Neural crest cell (in vitro differentiated cells): ENCODE measurements at places on chromosomes 2 and 18. TPM values are rescaled to one million over a fixed set of nuclear protein-coding genes. Genes with fewer than 3 reads are reported as not detected.
A peak's percentile ranks its signal among the peaks of the same experiment; 100 is the strongest.

DNA sequence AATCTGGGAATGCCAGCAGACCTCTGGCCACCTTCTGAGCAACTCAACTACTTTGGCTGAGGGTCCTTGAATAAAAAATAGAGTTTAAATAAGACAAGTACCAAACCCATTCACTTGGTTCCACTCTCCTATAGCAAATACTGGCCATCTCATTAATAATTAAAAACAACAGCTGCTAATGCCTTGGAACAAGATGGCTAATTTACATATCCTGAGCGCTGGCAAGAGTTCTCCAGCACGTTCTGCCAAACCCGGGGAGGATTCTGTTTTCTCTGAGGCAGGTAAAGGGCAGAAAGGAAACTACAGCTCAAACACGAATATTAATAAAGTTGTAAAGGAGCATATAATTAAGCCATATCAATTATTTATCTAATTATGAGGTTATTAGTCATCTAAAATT lies 1123.7 kb downstream of the TDRD15 start:
- no peak for DNase-seq

GRCh38 chr2:46382331-46383112 lies 85.3 kb downstream of the EPAS1 start:
- no peak for DNase-seq

- DNase-seq: no peak
Measured at GRCh38 chr2:85761-86160, 39.5 kb upstream of the FAM110C start.

- DNase-seq: no peak
Measured at GRCh38 chr18:11953113-11953512, 28.2 kb upstream of the IMPA2 start.

DNA sequence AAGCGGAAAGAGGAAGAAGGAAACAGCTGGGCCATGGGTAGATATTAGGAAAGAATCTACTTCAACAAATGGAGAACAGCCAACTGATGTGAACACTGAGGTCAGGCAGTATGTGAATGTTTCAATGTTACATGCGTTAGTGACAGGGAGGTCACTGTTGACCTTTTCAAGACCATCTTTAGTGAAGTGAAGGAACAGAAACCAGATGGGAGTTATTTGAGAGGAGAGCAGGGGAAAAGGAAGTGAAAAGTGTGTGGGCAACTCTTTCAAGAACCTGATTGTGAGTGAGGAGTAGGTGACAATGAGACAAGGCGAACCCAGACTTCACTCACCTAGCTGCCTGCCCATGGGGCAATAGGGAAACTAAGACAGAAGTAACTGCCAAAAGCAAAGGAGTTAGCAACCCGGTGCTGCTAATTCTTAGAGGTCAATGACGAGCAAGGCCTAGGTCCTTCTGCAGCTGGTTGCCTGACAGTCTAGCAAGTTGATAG lies 67.0 kb downstream of the SP3 start:
- no peak for DNase-seq

GRCh38 chr18:59446012-59446411 lies 86.9 kb upstream of the LMAN1 start:
- no peak for DNase-seq

DNA sequence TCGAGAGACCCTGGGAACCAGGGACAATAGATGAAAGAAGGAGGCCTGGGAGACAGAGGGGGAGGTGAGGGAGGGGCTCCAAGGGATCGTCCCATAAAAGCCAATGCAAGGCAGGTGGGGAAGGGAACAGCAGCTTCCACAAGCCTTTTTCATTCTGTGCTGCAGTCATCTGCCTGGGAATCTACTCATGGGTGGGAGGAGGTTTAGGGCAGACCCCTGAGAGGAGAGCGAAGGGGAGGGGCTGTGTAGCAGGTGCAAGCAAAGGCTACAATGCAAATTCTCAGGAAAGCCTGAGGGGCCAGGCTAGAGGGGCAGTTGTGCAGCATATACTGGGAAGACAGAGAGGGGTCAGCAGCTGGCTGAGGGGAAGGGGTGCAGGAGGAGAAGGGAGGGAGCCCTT lies 135.4 kb downstream of the SETBP1 start:
- DNase-seq: peak; percentile 26

- DNase-seq: no peak
Measured at GRCh38 chr2:204197336-204198005, 260.9 kb downstream of the ICOS start.

DNA sequence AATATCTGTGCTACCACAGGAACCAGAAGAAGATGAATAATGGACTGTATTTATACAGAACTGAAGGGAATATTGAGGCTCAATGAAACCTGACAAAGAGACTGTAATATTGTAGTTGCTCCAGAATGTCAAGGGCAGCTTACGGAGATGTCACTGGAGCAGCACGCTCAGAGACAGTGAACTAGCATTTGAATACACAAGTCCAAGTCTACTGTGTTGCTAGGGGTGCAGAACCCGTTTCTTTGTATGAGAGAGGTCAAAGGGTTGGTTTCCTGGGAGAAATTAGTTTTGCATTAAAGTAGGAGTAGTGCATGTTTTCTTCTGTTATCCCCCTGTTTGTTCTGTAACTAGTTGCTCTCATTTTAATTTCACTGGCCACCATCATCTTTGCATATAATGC lies 1399.9 kb downstream of the DPP10 start:
- DNase-seq: no peak

- no peak for DNase-seq
Measured at GRCh38 chr18:25353080-25353479, 1.1 kb upstream of the ZNF521 start.

GRCh38 chr18:37471637-37472036 lies 94.0 kb downstream of the CELF4 start:
- DNase-seq: no peak

DNA sequence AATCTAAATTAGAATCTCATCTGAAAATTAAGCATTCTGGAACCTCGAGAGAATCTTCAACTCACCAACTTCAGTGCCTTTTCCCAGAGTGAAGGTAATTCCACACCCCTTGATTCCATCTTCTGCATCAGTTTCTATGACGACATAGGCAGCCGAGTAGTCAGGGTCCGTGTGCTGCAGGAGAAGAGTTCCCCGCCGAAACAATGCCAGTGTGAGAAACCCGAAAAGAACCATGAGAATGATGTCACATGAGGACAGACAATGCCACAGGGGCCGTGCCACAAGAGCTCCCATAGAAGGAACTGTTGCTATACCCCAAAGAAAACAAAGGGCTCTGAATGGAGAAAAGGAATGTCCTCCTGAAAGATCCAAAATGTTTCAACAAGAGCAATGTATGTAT lies 6.0 kb downstream of the ENOSF1 start:
- no peak for DNase-seq

EHD3 gene
- total RNA-seq: 10.6 and 10.7 TPM in 2 replicates

AGXT gene
- not detected in 2 replicates for total RNA-seq

SOWAHC gene
- total RNA-seq: 10.4 and 10.9 TPM in 2 replicates

INHBB gene
- total RNA-seq: 0.14 and 0.49 TPM in 2 replicates

ANKRD29 gene
- total RNA-seq: 0.61 and 0.96 TPM in 2 replicates

UGT1A10 gene
- not detected in 2 replicates for total RNA-seq

FAM110C gene
- total RNA-seq: 0.07 and 0.09 TPM in 2 replicates

PSTPIP2 gene
- 7.0 and 7.1 TPM in 2 replicates for total RNA-seq
